ENCODE measurements at places on chromosomes 13 and 19.

DNA sequence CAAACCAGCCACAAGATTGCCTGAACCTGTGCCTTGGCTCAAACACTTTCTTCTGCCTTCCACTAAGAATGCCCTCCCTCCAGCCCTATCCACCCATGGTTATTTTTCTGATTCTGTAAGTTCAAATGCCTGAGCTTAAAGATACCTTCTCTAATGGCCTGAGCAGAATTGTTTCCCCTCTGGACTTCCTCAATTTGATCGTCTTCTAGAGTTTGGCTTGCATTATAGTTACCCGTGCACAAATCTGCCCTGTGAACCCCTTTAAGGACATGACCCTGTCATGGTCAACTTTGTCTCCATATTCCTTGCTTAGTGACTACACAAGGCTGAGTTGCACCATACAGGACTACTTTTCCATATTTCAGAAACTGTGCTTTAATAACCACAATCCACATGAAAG, 481.0 kb downstream of the FOXO1 start:
- DNase-seq = no peak

DNA sequence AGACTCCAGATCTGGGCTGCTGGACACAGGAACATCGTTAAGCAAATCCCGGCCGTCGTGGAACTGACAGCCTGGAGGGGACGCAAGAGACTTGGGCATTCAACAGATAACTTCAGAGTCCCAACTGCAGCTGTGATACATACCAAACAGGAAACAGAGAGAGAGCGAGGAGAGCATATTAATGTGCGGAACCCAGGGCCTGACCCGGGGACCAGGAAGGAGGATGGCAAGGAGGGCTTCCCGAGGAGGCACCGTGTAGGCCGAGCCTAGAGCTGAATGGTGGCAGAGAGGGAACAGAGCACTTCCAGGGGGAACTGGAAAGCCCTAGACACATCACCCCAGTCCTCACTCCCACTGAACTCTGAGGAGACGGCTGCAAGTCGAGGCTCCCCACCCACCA, 68.1 kb downstream of the SIPA1L3 start:
- no peak for DNase-seq

DNA sequence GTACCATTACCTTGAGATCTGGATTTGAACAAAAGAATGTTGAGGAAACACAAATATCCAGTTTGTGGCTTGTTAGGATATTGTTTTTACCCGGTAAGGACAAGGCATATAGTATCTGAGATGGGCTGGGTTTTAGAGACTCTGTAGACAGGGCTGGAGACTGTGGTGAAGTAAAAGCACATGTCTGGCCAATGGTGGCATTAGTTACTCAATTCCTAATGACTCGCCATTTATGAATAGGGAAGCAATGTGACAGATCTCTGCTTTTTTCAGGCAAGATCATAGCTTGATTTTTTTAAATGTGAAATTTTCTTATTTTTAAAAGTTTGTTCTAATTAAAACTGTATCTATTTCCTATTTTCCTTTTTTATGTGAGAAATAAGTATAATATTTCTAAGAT, 371.1 kb upstream of the SPRY2 start:
- no peak for DNase-seq

GRCh38 chr13:23867027-23867491, 22.1 kb downstream of the MIPEP start:
- DNase-seq = no peak

GRCh38 chr19:38099966-38100365, 124.1 kb downstream of the DPF1 start:
- no peak for DNase-seq

- no peak for DNase-seq
Observed at GRCh38 chr13:94030415-94031119, 448.9 kb downstream of the DCT start.

GRCh38 chr13:37769545-37769944, 100.0 kb downstream of the TRPC4 start:
- DNase-seq = no peak

DNA sequence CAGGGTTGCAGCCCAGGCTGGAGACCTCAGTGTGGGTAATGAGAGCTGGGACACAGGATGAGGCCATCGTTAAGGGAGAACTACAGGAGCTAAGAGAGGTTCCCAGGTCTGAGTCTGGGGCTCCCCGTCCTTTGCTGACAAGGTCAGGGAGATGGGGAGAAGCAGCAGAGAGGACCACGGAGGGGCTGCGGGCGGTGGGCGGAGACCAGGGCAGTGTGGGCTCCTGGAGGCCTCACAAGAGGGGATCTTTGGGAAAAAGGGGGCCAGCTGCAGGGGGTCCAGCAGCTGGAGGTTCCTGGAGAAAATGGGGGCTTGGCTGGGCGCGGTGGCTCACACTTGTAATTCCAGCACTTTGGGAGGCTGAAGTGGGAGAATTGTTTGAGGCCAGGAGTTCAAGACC, 16.0 kb downstream of the RFX1 start:
- DNase-seq = no peak

GRCh38 chr19:34235425-34235940, 18.9 kb upstream of the GARRE1 start:
- DNase-seq = no peak

DNA sequence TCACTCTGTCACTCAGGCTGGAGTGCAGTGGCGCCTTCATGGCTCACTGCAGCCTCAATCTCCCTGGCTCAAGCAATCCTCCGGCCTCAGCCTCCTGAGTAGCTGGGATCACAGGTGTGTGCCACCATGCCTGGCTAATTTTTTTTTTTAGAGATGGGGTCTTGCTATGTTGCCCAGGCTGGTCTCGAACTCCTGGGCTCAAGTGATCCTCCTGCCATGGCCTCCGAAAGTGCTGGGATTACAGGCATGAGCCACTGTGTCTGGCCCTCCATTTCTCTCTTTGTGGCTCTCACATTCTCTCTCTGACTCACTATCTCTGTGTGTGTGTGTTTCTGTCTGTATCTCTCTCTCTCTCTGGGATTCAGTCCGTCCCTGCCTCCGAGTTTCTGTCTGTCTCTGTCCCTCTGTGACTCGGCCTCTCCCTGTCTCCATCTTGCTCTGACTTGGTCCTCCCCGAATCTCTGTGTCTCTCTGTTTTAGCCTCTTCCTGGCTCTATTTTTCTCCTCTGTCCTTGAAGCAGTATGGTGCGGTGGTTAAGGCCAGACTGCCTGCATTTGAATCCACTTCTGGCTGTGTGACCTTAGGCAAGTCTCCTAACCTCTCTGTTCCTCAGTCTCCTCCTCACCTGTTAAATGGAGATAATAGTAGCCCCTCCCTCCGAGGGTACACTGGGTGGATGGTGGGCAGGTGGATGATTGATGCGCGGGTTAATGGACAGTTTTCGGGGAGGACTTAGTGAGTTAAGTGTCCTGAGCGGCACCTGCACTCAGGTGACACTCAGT, 11.0 kb downstream of the MEIS3 start:
- DNase-seq = no peak

DNA sequence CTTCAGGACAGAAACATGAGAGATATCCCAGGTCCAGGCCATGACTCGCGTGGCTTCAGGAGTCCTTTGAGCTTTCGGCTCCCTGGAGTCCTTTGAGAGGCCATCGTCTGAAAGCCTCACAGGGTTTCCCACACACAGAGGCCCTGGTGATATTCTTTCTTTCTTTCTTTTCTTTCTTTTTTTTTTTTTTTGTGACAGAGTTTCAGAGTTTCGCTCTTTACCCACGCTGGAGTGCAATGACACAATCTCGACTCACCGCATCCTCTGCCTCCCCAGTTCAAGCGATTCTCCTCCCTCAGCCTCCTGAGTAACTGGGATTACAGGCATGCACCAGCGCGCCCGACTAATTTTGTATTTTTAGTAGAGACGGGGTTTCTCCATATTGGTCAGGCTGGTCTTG, 5.5 kb downstream of the SIN3B start:
- no peak for DNase-seq

- no peak for DNase-seq
Observed at GRCh38 chr13:35768073-35768472, 291.6 kb upstream of the MAB21L1 start.

Measured in T-helper 22 cell (primary cell).